ENCODE measurements at places on chromosomes 3 and 15.

DNA sequence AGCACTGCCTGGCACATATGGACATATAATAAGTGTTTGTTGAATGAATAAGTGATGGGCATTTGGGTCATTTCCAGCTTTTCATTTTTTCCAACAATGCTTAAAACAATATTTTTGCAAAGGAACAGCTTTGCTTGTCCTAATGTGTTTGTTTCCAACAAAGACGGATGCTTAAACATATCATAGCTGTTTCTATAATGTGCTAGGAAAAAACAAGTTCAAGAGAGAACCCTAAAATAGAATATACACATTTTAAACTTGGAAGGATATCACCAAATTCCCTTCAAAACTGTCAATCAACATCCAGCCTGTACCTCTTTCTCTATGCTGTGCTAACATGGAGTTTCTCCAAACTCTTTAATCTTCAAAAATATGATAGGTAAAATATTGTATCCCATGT, 224.5 kb upstream of the WNT5A start:
- DNase-seq, result no peak

GRCh38 chr3:17442332-17443049, 299.9 kb downstream of the TBC1D5 start:
- no peak for DNase-seq

DNA sequence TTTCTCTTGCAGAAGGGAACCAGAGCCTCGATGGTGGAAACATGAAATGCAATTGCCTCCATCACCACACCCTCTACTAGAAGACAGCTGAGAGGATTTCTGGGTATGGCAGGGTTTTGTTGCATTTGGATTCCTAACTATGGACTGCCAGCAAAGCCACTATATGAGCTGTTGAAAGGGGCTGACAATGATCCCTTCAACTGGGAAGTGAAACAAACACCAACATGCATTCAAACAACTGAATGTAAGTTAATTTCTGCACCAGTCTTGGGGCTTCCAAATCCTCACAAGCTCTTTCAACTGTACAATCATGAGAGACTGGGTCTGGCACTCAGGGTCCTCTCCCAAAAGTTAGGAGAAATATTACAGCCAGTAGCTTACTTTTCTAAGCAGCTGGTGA, 116.7 kb upstream of the PLCL2 start:
- DNase-seq, result no peak

- no peak for DNase-seq
Measured at GRCh38 chr3:72496051-72496670, 352.1 kb downstream of the SHQ1 start.

GRCh38 chr3:165635791-165636683, 201.2 kb downstream of the BCHE start:
- DNase-seq, result no peak

GRCh38 chr3:153601374-153601853, 439.4 kb downstream of the RAP2B start:
- no peak for DNase-seq

DNA sequence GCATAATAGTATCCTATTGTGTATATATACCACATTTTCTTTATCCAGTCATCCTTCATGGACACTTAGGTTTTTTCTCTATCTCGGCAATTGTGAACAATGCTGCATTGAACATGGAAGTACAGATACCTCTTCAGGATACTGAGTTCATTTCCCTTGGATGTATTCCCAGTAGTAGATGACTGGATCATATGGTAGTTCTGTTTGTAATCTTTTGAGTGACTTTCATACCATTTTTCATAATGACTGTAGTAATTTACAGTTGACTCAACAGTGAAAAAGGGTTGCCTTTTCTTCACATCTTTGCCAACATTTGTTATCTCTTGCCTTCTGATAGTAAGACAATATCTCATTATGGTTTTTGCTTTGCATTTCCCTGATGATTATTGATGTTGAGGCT, 21.8 kb downstream of the MYH15 start:
- DNase-seq, result no peak

DNA sequence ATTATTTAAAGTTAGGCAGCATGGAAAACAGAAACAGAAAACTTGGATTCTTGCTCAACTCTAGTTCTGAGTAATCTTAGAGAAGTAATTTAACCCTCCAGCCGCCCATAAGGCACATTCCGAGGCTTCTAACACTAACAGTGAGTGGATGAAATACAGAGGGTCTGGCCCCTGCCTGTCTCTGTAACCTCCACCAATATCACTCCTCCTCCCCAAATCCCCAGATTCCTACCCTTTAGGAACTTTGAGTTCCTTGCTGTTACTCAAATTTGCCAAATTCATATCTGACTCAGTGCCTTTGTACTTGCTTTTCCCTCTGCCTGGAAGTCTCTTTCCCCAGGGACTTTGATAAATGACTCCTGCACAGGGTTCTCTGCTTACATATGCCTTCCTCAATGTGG, 112.5 kb upstream of the TGFBR2 start:
- DNase-seq, result no peak

GRCh38 chr3:64070704-64071103, 47.4 kb upstream of the PSMD6 start:
- no peak for DNase-seq

DNA sequence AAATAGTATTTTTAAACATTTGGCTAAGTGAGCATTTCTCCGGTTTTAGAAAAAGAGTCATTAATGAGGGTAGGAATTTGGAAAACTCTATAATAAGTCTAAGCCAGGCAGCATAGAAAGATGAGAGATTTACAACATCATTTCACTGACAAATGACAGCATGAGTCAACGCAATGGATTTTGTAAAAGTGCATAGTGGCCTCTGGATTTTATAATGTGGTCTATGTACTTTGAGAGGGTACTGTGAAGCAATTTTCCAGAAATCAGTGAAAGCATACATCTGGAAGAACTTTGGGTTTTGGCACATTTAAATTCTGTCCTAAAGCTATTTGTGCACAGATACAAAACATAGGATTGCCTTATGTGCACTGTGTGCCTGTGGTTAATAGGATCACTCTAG, 130.8 kb upstream of the CCNL1 start:
- no peak for DNase-seq

GRCh38 chr3:102020735-102021134, 171.4 kb downstream of the NFKBIZ start:
- DNase-seq, result no peak

GRCh38 chr3:58880182-58880581, 169.6 kb downstream of the CFAP20DC start:
- no peak for DNase-seq

DNA sequence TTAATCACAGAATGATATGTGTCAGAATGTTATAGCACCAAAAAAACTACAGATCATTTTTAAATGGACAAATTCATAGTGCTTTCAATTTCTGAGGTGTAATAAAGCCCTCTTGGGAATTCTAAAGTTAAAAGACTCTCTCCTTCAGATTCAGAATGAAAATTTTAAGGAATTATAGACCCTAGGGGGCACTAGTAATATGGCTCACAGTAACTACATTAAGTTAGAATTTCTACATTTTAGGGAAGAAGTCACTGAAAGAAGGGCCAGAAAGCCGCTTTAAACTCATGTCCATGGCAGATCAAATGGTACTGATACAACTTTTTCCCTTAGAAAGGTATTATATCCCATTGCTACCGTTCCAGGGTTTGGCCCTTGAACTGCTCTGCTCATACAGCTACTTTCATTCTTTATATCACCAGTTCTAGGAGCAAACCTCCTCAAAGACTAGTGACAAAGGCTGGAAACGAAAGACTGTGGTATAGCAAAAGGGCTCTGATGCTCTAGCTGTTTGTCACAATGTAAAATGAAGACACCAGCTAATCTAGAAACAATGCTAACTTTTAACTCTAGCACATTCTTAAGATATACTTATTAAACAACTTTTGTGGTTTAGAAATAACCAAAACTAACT, 18.1 kb downstream of the DAZL start:
- DNase-seq, result no peak

DNA sequence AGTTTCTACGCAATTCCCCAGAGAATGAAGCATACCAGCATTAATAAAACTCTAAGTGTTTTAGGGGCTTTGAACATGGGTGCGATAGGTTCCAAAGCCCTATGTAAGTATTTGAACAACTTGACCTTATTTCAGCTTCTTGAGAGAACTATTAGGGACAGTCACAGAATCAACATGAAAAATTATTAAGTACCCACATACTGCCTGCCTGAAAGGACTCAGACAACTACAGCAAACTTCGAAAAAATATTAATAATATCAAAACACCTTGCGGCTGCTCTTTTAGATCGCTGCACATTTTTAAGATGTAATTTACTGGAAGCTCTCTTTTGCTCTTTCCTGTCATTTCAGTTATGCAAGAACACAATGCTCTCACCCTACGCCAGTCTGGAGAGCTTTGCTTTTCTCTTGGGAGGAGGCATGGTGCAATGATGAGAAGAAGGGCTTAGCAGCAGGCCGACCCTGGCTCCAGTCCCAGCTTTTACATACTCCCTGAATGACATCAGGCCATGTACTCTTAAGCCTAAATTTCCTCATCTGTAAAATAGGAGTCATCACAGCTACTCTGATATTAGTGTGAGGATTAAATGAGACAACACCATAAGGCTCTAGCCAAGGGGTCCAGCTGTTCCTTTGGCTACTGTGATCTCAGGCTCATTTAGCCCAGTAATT, 640.7 kb downstream of the FHIT start:
- DNase-seq, result no peak

- DNase-seq, result no peak
Measured at GRCh38 chr15:62792986-62793751, 249.4 kb upstream of the TPM1 start.

GRCh38 chr3:49709852-49710251, 9.6 kb downstream of the AMIGO3 start:
- DNase-seq, result no peak

- DNase-seq, result no peak
Measured at GRCh38 chr3:195005759-195006510, 265.0 kb downstream of the XXYLT1 start.

- no peak for DNase-seq
Measured at GRCh38 chr3:102643546-102643945, 208.7 kb downstream of the ZPLD1 start.

DNA sequence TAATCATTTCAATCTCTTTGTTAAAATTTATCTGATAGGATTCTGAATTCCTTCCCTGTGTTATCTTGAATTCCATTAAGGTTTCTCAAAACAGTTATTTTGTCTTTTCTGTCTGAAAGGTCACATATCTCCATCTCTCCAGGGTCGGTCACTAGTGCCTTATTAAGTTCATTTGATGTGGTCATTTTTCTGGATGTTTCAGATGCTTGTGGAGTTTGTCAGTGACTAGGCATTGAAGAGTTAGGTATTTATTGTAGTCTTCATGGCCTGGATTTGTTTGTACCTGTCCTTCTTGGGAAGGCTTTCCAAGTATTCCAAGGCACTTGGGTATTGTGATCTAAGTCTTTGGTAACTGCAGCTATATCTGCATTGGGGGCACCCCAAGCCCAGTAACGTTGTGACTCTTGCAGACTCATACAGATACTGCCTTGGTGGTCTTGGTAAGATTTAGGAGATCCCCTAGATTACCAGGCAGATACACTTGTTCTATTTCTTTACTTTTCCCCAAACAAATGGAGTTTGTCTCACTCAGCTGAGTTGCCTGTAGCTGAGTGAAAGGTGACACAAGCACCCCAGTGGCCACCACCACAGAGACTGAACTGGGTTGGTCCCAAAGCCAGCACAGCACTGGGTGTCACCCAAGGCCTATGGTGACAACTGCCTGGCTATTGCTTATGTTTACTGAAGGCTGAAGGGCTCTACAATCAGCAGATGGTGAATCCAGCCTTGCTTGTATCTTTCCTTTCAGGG, 18.9 kb upstream of the SLC27A2 start:
- no peak for DNase-seq

- DNase-seq, result peak; percentile 99
Measured at GRCh38 chr15:66862940-66863335, 160.9 kb downstream of the SMAD6 start.

DNA sequence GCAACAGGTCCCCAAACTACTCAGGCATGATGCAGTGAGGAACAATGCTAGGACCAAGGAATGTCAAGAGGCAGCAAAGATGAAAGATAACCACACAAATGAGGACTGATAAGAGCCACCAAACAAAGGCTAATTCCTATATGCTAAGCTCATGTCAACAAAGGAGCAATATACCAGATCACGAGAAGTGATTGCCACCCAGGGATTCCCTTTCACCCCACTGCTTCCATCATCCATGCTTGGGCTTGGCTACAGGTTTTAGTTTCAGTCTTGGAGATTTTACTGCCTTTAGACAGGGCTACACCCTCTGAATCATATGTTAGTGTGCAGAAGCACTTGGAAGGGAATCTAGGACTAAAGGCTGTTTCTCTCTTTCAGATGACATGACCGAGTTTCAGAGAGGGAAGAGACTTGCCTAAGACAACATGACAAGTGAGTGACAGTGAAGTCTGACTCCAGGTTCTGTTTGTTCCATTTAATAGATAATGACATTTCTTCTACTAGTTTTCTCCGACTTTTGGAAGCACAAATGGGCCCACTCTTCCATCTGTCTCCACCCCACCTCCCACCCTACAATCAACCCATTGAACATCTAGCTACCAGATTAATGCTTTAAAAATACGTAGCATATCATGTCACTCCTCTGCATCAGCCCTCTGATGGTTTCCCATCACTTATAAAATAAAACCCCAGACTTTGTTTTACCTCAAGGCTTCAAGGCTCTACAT, 173.5 kb upstream of the LRRN1 start:
- no peak for DNase-seq

DNA sequence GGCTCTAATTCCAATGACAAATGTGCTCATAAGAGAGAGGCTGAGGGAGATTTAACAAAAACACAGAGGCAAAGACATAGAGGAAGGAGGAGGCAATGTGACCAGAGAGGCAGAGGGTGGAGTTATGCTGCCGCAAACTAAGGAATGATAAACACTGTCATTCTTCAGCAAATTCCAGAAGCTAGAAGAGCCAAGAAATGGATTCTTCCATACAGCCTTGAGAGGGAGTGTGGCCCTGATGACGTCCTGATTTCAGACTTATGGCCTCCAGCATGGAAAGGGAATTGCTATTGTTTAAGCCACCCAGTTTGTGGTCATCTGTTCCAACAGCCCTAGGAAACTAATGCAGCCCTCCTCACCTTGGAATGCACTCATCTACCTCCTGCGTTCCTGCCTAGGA, 30.5 kb downstream of the CD47 start:
- DNase-seq, result no peak

DNA sequence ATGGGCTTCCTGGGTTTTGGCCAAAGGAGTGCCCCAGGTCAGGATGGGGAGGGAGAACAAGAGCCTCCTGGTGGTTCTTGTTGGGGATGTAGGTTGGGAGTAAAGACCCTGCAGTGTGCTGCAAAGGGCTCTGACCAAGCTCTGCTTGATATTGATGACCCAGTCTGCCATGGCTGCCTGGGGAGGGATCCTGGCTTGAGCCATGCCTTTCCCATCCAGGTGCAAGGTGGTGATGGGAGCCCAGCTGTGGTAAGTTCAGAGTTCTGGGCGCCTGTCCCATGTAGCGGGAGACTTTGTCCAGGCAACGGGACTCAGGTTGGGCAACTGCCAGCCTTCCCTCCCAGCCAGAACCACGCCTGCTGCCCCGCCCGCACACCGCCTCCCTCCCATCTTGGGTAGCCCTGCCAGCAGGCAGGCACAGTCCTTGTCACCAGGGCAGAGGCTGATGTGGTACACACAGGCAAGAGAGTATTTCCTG, 2.6 kb downstream of the GNAI2 start:
- no peak for DNase-seq

GRCh38 chr15:48149858-48150257, 28.2 kb downstream of the MYEF2 start:
- no peak for DNase-seq

- DNase-seq, result no peak
Measured at GRCh38 chr3:52531860-52532516, 1.7 kb downstream of the NT5DC2 start.
